ENCODE measurements at places on chromosomes 16 and 17.

DNA sequence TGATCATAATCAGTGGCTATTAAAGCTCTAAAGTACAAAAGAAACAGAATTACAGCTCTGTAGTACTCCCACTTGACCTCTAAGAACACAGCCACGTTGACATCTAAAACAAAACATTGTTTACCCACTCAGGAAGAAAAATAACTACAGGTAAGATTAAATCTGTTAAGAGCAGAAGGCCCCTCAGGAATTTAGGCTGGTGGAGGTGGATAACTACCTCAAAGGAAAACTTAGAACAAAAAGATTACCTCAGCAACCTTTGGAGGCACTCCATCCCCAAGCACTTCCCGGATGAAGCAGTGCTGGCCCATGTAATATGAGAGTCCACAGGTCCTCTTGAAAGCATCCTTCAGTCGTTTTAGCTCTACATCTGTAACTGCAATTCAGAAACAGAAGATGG, 46.7 kb downstream of the USP32 start:
- DNase-seq: no peak

DNA sequence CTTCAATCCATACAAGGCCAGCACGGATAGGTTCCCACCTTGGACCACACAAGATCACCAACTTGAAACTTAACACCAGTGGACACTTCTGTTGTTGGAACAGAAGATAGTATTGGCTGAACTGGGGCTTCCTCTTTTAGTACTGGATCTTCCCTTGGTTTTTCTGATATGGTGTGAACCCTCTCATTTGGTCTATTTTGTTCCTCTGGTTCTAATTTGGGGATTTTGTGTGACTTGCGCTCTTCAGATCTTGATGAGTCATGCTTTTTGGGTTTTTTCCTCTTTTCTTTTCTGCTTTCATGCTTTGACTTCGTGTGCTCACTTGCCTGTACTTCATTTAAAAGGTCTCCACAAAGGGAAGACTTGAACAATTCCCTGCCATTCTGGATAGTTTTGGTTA, 39.0 kb downstream of the SOST start:
- no peak for DNase-seq

DNA sequence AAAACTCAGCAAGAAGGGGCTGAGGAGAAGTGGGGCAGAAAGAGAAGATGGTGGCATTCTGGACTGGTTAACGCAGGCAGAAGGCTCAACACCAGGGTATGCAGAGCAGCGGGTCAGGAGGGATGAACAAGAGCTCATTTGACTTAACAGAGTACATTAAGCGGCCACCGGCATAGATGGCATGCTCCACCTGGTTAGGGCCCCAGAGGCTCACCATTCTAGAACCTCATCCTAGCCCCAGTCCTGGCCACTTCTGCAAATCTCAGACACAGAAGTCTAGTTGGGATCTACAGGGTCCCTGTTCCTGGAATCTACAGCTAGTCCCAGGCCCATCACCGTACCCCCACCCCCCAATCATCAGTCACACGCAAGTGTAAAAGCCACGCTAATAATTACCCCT, 1.7 kb upstream of the MYO1C start:
- no peak for DNase-seq

GRCh38 chr16:17448640-17449638, 21.8 kb downstream of the XYLT1 start:
- DNase-seq: no peak

- no peak for DNase-seq
Measured at GRCh38 chr17:47776330-47777197, 43.5 kb downstream of the TBX21 start.

DNA sequence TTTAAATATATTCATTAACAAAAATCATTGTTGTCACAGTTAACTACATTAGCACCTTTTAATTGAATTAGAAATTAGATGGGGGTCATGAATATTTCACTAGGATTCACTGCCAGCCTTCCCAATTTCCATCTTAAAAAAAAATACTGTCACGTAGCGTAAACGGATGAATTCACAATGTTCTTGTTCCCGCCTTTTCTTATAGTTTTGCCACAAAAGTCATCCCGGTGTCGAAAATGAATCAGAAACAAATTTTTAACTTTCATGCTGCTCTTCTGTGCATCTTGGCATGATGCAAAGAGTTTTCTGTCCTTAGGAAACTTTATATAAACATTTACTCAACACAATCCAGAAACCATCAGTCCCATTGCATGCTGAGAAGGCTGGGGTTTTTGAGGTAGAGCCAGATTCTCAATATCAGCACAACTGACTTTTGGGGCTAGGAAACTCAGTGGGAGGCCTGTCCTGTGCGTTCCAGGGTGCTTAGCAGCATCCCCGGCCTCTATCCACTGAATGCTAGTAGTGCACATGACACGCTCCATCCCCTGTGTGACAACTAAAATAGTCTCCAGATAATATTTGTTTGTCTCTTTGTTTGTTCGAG, 252.9 kb upstream of the XYLT1 start:
- DNase-seq: no peak

GRCh38 chr17:75105126-75106080, 4.4 kb upstream of the ARMC7 start:
- no peak for DNase-seq

GRCh38 chr17:15920758-15921239, 24.1 kb upstream of the ADORA2B start:
- DNase-seq: peak; percentile 56

- no peak for DNase-seq
Measured at GRCh38 chr16:4685292-4685691, 8.1 kb upstream of the NUDT16L1 start.

- no peak for DNase-seq
Measured at GRCh38 chr16:2838928-2839327, 8.8 kb downstream of the ZG16B start.

GRCh38 chr17:35406568-35406967, 25.7 kb downstream of the SLFN12 start:
- no peak for DNase-seq

DNA sequence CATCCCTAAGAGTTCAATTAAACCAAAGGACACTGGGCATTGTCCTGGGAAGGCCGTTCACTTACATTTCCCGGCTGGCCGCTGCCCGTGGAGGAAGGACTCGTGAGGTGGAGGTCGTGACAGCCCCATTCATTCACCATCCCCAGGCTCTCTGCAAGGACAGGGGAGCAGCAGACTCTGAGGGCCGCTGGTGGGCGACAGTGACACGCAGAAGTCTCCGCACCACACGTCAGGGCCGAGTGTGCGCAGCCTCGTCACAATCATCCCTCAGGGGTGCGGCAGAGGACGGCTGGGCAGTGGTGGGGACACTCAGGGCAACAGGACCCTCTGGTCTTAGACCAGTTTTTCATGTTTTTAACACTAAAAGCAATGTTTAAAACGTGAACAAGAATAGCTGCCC, 21.7 kb downstream of the UNKL start:
- DNase-seq: no peak

- DNase-seq: no peak
Measured at GRCh38 chr17:6327007-6327406, 107.9 kb downstream of the AIPL1 start.

GRCh38 chr17:17569691-17570090, 21.8 kb downstream of the PEMT start:
- DNase-seq: no peak

- DNase-seq: no peak
Measured at GRCh38 chr17:83183951-83184506, 104.6 kb downstream of the METRNL start.

DNA sequence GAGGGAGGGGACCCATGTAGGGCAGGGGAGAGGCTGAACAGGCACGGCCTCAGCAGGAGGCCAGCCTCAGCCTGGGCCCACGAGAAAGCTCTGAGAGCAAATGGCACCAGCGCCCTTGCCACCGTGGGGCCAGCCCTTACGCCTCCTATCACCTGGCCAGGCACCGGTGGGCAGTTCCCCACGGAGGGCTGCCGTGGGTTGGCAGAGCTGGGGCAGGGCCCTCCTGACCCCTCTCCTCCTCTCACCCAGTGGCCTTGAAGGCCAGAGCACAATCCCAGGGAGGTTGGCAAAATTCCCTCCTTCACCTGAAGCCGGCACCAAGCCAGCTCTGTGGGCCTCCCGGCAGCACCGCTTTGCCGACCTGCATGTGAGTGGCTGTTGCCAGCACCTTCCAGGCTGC, 53.1 kb upstream of the ENPP7 start:
- no peak for DNase-seq

GRCh38 chr17:29663155-29663554, 40.4 kb upstream of the CORO6 start:
- no peak for DNase-seq

- no peak for DNase-seq
Measured at GRCh38 chr16:25258861-25259179, 1.2 kb upstream of the ZKSCAN2 start.

GRCh38 chr17:4808378-4808767, 1.4 kb downstream of the PLD2 start:
- no peak for DNase-seq

DNA sequence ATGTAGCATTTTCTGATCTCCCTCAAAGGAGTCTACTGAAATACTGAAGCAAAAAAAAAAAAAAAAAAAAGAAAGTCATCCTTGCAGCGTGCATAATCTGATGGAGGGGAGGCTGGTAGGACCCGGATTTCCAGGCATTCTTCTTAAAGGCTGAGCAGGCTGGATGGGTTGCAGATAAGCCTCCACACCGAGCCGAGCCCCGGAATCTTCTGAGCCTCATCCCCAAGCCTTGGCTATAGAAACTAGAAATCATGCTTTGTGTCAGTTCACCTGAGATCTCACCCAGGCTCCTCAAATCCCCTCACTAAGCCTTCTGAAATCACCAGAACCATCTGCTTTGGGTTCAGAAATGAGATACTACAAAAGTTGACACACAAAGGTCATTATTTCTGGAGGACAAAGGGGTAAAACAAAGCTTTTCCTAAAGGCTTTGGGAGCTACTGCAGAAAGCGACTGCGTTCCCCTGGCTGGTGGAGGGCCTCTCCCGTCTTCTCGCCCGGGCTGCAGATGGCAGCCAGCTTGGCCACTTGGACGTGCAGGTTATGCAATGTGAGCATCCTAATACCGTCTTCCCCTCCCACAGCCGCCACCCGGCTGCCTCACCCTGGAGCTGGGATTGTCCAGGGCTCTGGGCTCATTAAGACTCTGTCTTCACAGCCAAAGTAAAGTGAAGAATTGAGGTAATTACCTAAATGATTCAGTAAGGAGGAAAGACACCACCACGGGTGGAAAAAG, 4.7 kb upstream of the CACNG4 start:
- no peak for DNase-seq

DNA sequence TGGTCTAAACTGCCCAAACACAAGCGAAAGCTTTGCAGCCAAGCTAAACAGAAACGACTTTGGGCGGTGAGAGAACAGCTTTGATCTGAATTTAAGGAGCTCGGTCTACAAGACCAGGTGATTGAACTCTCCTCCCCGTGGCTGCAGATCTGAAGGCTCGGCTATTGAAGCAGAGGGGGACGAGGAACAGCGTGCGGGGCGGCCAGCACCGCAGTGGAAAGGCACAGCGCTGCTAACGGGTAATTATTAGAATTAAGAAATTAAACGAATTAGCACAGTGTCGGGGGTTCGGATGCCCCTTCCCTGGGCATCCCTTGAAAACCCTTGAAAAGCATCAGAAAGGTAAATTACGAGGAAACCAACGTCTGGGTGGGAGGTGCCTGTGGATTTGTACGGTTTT, 431 bp downstream of the TEKT3 start:
- DNase-seq: no peak

DNA sequence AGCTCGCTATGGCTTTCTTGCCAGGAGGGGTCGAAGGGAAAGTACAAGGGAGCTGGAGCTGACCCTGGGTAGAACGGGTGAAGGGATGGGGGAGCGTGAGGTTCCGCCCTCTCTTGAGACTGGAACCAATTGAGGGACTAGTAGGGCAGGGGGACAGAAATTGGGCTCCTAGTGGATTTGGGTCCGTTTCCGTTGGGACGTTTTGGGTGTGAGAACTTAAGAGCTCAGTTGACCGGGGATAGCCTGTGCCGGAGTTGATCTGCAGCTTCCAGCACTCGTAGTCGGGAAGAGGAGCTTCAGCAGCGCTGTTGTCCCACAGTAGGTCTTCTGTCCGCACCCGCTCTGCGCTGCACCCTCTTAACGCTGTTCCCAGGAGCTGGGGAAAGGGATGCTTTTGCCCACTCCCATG, 481 bp downstream of the CNTROB start:
- no peak for DNase-seq

- DNase-seq: no peak
Measured at GRCh38 chr17:72365857-72366414, 245.1 kb downstream of the SOX9 start.

DNA sequence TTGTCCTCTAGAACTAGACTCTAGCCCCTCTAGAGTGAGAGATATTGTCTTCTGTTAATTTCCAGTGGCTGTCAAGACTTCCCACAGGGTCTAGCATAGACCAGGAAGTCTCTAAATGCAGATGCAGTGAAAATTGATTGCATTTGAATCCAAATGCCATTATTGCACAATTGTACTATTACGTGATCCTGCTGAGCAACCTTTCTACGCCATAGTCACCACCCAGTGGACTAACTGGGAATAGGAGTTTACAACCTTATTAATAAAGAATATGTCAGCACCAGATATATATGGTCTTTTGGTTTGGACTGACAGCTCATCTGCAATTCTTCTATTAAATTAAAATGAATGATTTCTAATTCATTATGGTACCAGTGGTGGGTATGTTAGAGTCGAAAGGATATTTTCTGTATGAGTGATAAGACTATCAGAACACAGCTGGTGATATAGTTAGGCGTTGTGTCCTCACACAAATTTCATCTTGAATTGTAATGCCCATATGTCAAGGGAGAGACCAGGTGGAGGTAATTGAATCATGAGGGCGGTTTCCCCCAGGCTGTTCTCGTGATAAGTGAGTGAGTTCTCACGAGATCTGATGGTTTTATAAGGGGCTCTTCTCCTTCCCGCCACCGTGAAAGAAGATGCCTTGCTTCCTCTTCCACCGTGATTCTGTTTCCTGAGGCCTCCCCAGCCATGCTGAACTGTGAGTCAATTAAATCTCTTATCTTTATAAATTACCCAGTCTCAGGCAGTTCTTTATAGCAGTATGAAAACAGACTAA, 138.9 kb upstream of the CA10 start:
- DNase-seq: no peak

- DNase-seq: peak; percentile 57
Measured at GRCh38 chr16:53912155-53912554, 208.2 kb downstream of the FTO start.

DNA sequence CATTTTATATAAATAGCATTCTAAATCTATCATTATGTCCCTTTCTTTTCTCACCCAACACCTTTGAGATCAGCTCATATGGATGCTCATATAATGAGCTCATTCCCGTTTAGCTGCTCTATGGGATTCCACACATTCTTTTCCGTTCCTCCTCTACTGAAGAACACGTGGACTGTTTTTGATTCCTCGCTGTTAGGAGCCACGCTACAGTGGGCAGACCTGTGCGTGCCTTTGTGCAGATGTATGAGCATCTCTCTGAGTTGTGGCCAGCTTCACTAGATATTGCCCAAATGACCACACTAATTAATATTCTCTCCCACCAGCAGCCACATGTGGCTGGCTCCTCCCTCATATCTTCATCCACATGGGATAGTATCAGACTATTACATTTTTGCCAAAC, 6.0 kb upstream of the TNFRSF13B start:
- no peak for DNase-seq
